ENCODE measurements at places on chromosomes 5 and 9. TPM values are rescaled to one million over a fixed set of nuclear protein-coding genes. Genes with fewer than 3 reads are reported as not detected.

GRCh38 chr5:171871711-171872110, 86.1 kb downstream of the SMIM23 start:
- peaks cover 61% of the 10 kb centered on the region for H3K4me1 ChIP-seq
- no peak for DNase-seq
- H3K4me3 ChIP-seq = no peak overlapping the region
- H3K27me3 ChIP-seq = no peaks in the 10 kb centered on the region
- H3K27ac ChIP-seq = peak overlapping the region; percentile 95

GRCh38 chr9:83405759-83406158, 132.4 kb downstream of the FRMD3 start:
- H3K27me3 ChIP-seq = no peaks in the 10 kb centered on the region
- no peaks in the 10 kb centered on the region for H3K4me1 ChIP-seq
- no peak overlapping the region for H3K27ac ChIP-seq
- no peaks in the 10 kb centered on the region for H3K36me3 ChIP-seq

CXXC5 gene
- 70.4 TPM for polyA plus RNA-seq

OSMR gene
- 0.62 TPM for polyA plus RNA-seq

DNA sequence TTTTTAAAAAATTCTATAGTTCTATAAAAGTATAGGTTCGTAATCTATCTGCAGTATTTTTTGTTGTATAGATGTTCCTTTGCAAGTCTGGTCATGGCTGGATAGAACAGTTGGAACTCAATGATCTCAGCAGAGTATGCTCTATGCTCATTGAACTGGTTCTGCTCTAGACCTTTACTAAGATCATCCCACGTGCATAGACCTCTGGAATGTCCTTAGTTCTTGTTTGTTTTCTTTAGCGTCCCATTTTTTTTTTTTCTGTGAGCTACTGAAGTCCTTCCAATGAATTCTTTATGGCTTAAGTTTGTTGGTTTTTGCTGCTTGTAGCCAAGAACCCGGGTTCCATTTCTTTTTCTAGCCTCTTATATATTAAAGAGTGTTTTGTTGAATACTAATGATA, 3.5 kb downstream of the TMEM38B start:
- H3K27me3 ChIP-seq = peaks cover 19% of the 10 kb centered on the region
- no peak overlapping the region for H3K4me3 ChIP-seq
- H3K4me1 ChIP-seq = peaks cover 13% of the 10 kb centered on the region
- no peaks in the 10 kb centered on the region for H3K36me3 ChIP-seq
- DNase-seq = no peak

IFNB1 gene
- not detected for polyA plus RNA-seq

GRCh38 chr9:88816141-88816540, 175.1 kb upstream of the S1PR3 start:
- no peak overlapping the region for H3K27ac ChIP-seq
- DNase-seq = peak; percentile 50
- H3K4me1 ChIP-seq = peaks cover 39% of the 10 kb centered on the region
- no peaks in the 10 kb centered on the region for H3K27me3 ChIP-seq
- H3K4me3 ChIP-seq = no peak overlapping the region
- no peaks in the 10 kb centered on the region for H3K36me3 ChIP-seq

DNA sequence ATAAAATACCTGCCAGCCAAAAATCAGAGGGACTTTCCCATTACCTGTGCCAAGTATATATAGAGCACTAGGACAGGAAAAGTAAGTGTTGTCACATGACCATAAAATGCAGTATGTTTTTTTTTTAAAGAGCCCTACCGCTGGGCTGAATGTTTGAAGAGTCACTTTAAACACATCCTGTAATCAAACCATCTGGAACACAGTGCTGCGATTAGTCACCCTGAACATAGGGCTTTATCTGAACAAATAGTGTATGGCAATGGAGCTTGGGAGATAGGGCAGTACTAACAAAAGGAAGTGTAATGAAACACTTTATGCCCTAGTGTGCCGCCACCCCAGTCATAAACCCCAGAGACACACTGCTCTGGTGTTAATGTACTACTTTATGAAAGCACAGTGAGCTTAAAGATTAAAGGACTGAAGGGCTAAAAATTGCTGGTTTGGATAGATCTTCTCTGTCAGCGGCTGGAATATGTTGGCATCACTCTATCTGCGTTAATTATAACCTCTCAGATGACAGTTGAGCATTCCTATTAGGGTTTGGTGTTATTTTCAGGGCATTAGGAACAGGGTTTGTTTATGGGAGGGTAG, 90.4 kb downstream of the ZNF608 start:
- H3K27ac ChIP-seq = peak overlapping the region; percentile 95
- H3K4me1 ChIP-seq = peaks cover 93% of the 10 kb centered on the region
- no peaks in the 10 kb centered on the region for H3K27me3 ChIP-seq
- no peaks in the 10 kb centered on the region for H3K36me3 ChIP-seq
- DNase-seq = no peak

OR1N1 gene
- not detected for polyA plus RNA-seq

GRCh38 chr9:91162784-91163443, 198.8 kb downstream of the AUH start:
- H3K27ac ChIP-seq = peak overlapping the region; percentile 22
- H3K4me3 ChIP-seq = no peak overlapping the region
- H3K4me1 ChIP-seq = peaks cover 19% of the 10 kb centered on the region
- H3K36me3 ChIP-seq = no peaks in the 10 kb centered on the region

DNA sequence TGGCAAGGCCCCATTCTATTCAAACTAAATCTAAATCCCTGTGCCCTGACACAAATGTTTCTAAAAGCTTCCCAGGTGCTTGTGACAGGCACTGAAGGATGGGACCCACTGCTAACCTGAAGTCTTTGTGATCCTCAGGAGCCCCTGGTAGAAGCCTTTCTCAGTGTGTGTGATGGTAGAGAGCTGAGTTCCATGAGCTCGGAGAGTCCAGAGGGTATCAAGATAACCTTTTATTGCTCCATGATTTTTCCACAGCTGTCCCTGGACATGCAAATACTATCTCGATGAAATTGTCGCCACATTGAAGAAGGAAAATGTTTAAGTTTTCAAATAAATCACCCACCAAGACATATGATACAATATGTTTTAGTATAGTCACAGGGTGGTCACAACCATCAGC, 7.7 kb downstream of the CAST start:
- no peaks in the 10 kb centered on the region for H3K4me1 ChIP-seq
- peaks cover 4% of the 10 kb centered on the region for H3K27me3 ChIP-seq
- no peak for DNase-seq
- H3K36me3 ChIP-seq = no peaks in the 10 kb centered on the region

SPATA6L gene
- 2.2 TPM for polyA plus RNA-seq

GRCh38 chr5:79464695-79465332, 49.1 kb downstream of the HOMER1 start:
- no peaks in the 10 kb centered on the region for H3K27me3 ChIP-seq
- no peak overlapping the region for H3K4me3 ChIP-seq
- peaks cover 5% of the 10 kb centered on the region for H3K4me1 ChIP-seq
- H3K27ac ChIP-seq = no peak overlapping the region
- H3K36me3 ChIP-seq = no peaks in the 10 kb centered on the region
- peak; percentile 52 for DNase-seq

DNA sequence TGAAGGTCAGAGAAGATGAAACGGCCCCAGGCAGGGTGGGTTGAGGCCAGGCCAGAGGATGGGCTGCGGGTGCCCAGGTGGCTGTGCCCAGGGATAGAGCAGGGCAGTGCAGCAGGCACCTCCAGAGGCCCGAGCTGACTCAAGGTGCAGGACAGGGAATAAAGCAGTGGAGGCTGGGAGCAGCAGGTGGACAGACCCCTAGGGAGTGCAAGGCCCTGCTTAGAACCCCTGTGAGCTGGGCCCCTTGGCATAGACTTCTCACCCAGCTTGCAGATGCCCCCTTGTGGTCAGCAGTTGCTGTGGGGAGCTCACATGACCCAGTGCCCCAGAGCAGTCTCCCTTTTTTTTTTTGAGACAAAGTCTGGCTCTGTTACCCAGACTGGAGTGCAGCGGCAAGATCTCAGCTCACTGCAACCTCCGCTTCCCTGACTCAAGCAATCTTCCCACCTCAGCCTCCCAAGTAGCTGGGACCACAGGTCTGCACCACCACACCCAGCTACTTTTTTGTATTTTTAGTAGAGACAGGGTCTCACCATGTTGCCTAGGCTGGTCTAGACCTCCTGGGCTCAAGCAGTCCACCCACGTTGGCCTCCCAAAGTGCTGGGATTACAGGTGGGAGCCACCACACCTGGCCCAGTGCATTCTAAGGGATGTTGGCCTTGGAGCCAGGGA, 118.8 kb downstream of the WNK2 start:
- H3K27me3 ChIP-seq = no peaks in the 10 kb centered on the region
- H3K4me3 ChIP-seq = no peak overlapping the region
- no peaks in the 10 kb centered on the region for H3K36me3 ChIP-seq
- no peak overlapping the region for H3K27ac ChIP-seq

Measured in cardiac muscle cell (in vitro differentiated cells and primary cell).